CD8-positive, alpha-beta memory T cell (primary cell): ENCODE measurements at places on chromosomes 5 and 9. TPM values are rescaled to one million over a fixed set of nuclear protein-coding genes. Genes with fewer than 3 reads are reported as not detected.
A peak's percentile ranks its signal among the peaks of the same experiment; 100 is the strongest.

GRCh38 chr5:1538741-1539392, 15.1 kb upstream of the LPCAT1 start:
- peaks cover 26% of the 10 kb centered on the region for H3K4me1 ChIP-seq
- no peak overlapping the region for H3K4me3 ChIP-seq
- no peak overlapping the region for H3K27ac ChIP-seq
- H3K36me3 ChIP-seq, result no peaks in the 10 kb centered on the region

Gene NKD2
- 0.20 TPM for total RNA-seq

Gene SHOC1
- total RNA-seq, result not detected

DNA sequence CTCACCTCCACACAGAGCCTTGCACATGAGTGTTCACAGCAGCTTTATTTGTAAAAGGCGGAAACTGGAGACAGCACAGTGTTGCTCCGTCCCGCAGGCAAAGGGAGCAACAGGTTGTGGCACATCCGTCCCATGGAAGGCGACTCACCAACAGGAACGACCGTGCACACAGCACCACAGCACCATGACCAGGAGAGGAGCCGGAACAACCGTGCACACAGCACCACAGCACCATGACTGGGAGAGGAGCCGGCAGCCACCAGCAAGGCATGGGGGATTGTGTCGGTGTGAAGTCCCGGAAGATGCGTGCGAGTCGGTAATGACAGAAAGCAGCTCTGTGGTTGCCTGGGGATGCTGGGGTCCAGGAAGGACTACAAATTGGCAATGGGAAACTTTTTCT, 158.5 kb downstream of the C9orf50 start:
- no peaks in the 10 kb centered on the region for H3K36me3 ChIP-seq
- H3K4me3 ChIP-seq, result no peak overlapping the region
- H3K4me1 ChIP-seq, result peaks cover 35% of the 10 kb centered on the region

DNA sequence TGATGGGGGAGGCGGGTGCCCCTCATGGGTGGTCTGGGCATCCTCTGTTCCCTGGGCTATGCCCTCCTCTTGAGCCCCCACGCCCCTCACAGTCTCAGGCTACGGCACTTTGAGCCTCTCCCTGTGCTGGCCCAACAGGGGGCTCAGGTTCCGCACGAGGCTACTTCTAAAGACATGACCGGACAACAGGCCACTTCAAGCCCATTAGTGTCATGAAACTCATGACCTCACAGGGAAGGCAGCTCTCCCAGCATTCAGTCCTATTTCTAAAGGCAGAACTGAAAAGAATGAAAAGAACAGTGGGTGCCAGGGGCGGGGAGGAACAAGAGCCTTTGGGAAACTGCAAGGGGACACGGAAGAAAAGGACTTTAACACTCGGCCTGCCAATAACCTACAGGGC, 45.0 kb downstream of the COL23A1 start:
- H3K36me3 ChIP-seq, result no peaks in the 10 kb centered on the region
- H3K4me1 ChIP-seq, result no peaks in the 10 kb centered on the region
- H3K27ac ChIP-seq, result no peak overlapping the region
- no peak for DNase-seq
- H3K27me3 ChIP-seq, result no peaks in the 10 kb centered on the region

Gene KCNMB1
- total RNA-seq, result not detected

DNA sequence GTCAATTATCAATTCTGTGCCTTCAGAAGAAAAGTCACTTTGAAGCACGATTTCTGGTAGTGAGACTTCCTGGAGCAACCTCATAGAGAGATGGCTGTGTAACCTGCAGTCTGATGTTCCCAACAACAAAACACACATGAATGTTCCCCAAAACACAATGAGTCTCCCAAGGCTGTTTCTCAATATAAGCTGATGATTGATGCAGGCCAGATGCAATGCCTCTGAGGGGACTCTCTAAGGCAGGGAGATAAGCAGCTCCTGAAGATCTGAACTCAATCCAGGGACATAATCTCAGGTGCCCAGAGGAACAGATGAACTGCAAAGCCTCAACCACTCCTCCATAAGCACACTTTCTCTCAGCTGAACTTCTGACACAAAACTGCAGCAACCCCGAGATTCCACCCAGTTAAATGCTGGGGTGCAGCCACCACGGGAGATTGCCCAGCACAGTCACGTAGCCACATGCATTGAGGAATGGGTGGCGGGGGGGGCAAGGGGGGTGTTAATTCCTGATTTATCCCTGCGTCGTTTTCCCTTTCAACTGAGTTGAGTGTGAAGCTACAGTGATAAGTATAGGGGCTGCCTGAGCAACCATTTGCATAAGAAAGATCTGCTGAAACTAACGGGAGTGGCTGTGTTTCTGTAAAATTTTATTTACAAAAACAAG, 122.7 kb upstream of the RASEF start:
- no peaks in the 10 kb centered on the region for H3K4me1 ChIP-seq
- no peak overlapping the region for H3K4me3 ChIP-seq
- H3K27me3 ChIP-seq, result no peaks in the 10 kb centered on the region
- H3K36me3 ChIP-seq, result no peaks in the 10 kb centered on the region
- no peak overlapping the region for H3K27ac ChIP-seq
- no peak for DNase-seq

Gene ABO
- not detected for total RNA-seq

Gene FYB1
- total RNA-seq, result 84.2 TPM

Gene IRX1
- total RNA-seq, result not detected

Gene TSSK1B
- not detected for total RNA-seq

Gene RGS7BP
- total RNA-seq, result not detected

DNA sequence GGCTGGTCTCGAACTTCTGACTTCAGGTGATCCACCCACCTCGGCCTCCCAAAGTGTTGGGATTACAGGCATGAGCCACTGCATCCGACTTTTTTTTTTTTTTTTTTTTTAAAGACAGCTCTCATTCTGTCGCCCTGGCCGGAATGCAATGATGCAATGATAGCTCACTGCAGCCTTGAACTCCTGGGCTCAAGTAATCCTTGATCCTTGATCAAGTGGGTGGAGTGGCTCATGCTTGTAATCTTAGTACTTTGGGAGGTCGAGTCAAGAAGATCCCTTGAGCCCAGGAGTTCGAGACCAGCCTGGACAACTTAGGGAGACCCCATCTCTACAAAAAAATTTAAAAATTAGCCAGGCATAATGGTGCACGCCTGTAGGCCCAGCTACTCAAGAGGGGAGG, 8.1 kb downstream of the SEC24A start:
- H3K27ac ChIP-seq, result no peak overlapping the region
- no peak overlapping the region for H3K4me3 ChIP-seq
- H3K27me3 ChIP-seq, result no peaks in the 10 kb centered on the region
- peaks cover 6% of the 10 kb centered on the region for H3K36me3 ChIP-seq
- no peaks in the 10 kb centered on the region for H3K4me1 ChIP-seq
- no peak for DNase-seq

DNA sequence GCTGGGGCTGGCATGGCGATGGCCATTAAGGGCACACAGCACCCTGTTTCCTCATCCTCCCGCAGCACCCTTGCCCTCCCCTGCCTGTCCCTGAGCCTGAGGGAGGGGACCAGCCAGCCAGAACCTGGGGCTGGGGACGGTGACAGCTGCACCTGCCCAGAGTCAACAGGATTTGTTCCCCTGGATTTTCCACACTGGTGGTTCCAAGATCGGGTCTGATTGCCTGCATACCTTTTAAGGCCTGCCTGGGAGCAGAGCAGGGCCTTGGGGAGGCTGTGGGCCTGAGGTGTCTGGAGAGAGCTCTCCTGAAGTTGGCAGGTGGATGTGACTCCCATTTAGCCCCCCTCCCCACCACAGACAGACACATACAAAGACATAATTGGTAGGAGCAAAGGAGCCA, 61.0 kb upstream of the C5orf58 start:
- DNase-seq, result no peak
- no peak overlapping the region for H3K4me3 ChIP-seq
- no peaks in the 10 kb centered on the region for H3K27me3 ChIP-seq
- H3K27ac ChIP-seq, result no peak overlapping the region
- no peaks in the 10 kb centered on the region for H3K4me1 ChIP-seq
- no peaks in the 10 kb centered on the region for H3K36me3 ChIP-seq

- no peak overlapping the region for H3K4me3 ChIP-seq
- DNase-seq, result peak; percentile 57
- H3K27me3 ChIP-seq, result peaks cover 14% of the 10 kb centered on the region
- H3K27ac ChIP-seq, result no peak overlapping the region
Observed at GRCh38 chr5:1152156-1152555, 40.3 kb upstream of the SLC12A7 start.

- no peak for DNase-seq
- H3K4me1 ChIP-seq, result peaks cover 15% of the 10 kb centered on the region
- H3K27me3 ChIP-seq, result no peaks in the 10 kb centered on the region
- no peaks in the 10 kb centered on the region for H3K36me3 ChIP-seq
- no peak overlapping the region for H3K4me3 ChIP-seq
- H3K27ac ChIP-seq, result no peak overlapping the region
Observed at GRCh38 chr5:68405026-68405684, 189.6 kb downstream of the PIK3R1 start.

DNA sequence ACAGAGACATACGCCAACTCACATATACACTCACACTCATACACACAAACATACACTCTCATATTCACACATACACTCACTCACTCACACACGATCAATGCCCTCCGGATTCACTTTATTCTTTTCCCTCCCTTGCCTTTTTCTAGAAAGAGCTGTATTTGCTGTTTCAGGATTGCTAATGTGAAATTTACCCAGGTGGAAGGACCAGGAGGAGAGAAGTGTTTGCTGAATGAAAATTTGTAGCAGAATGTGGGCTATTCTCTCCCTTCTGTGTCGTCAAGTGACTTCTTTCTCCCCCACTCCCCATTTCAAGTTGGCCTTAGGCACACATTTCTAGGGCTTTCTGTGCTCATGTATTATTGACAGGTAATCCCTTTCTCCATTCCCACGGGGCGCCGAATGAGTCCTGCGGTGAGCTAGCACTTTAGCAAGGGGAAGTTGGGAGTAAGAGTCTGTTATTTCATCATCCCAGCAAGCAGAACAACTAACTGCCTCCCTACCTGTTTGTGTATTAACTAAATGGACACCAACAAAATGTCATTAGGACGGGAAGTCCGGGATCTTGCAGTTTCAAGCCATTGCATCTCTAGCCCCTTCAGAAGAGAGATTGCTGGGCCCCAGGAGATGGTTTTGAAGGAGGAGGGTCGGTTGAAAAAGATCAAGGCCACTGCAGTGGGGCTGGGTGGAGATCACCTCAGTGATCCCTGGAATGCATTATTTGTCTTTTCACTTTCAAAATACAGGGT, 97.1 kb upstream of the TAF11L2 start:
- no peaks in the 10 kb centered on the region for H3K36me3 ChIP-seq
- DNase-seq, result no peak
- H3K4me3 ChIP-seq, result no peak overlapping the region
- H3K27ac ChIP-seq, result no peak overlapping the region
- no peaks in the 10 kb centered on the region for H3K27me3 ChIP-seq

DNA sequence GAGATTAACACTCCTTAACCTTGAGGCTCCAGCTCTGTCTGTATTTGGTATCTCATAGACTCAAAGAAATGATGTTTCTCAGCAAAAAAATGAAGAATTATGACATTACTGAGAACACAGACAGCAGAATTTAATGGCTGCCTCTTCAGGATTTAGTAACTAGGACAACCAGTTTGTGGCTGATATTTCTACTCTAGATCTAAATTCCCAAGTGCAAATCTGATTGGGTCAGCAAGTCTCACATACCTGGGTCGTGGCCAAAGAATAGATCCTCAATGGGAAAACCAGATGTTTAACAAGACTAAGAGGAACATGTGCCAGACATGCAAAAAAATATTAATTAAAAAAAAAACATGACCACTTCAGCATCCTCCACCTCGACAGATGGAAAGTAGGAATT, 608.9 kb downstream of the DTWD2 start:
- no peak overlapping the region for H3K27ac ChIP-seq
- H3K27me3 ChIP-seq, result no peaks in the 10 kb centered on the region
- DNase-seq, result no peak
- H3K4me3 ChIP-seq, result no peak overlapping the region
- H3K36me3 ChIP-seq, result no peaks in the 10 kb centered on the region

- H3K36me3 ChIP-seq, result peaks cover 7% of the 10 kb centered on the region
- H3K27ac ChIP-seq, result peak within 1 kb of the TSS; percentile 46
Observed at GRCh38 chr9:34662526-34663302, at the start of gene CCL27. TSS of gene CCL27 (minus strand) at chr9:34662657. CDS start at chr9:34662633, 24 bp downstream.

DNA sequence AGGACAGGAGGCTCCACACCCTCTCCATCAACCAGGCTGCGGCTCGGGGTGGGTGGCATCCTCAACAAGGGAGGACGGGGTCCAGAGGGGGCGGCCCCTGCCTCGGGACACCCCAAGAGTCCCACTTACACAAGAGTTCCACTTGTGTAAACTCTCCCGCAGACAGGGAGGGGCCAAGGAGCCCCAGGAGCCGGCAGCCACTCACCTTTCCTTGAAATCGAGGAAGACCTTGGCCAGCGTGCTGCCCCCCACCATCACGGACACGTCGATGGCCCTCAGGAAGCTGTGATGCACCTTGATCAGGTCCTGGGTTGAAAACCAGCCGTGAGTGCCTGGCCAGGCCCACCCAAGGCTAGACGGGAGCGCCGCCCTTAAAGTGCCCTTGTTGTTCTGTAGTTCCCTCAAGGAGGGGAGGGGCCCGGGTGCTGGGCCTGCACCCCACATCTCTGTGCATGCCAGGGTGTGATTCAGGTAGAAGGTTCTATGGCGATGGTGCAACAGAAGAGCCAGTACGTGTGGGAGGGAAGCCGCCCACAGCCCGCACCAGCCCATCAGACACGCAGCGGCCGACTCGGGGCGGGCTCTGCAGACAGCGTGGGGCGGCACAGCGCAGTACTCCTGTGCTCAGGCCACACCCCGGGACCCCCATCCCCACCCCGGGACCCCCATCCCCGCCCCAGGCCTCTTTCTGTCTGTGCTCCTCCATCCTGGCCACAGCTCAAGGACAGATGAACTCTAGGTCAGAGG, 67.9 kb upstream of the SARDH start:
- no peaks in the 10 kb centered on the region for H3K4me1 ChIP-seq
- H3K27ac ChIP-seq, result no peak overlapping the region
- H3K36me3 ChIP-seq, result no peaks in the 10 kb centered on the region
- no peaks in the 10 kb centered on the region for H3K27me3 ChIP-seq

GRCh38 chr5:82754759-82755158, 322.4 kb downstream of the TMEM167A start:
- DNase-seq, result no peak
- H3K27me3 ChIP-seq, result no peaks in the 10 kb centered on the region
- H3K36me3 ChIP-seq, result no peaks in the 10 kb centered on the region
- no peak overlapping the region for H3K4me3 ChIP-seq
- no peaks in the 10 kb centered on the region for H3K4me1 ChIP-seq

Gene S100Z
- 0.48 TPM for total RNA-seq

Gene YTHDC2
- 28.3 TPM for total RNA-seq

GRCh38 chr9:137430723-137431415, 7.7 kb downstream of the NOXA1 start:
- H3K4me1 ChIP-seq, result no peaks in the 10 kb centered on the region
- no peaks in the 10 kb centered on the region for H3K27me3 ChIP-seq
- peak; percentile 42 for DNase-seq
- H3K27ac ChIP-seq, result no peak overlapping the region
- no peaks in the 10 kb centered on the region for H3K36me3 ChIP-seq

Gene PCDHA8
- total RNA-seq, result not detected

Gene PDE6A
- total RNA-seq, result not detected

DNA sequence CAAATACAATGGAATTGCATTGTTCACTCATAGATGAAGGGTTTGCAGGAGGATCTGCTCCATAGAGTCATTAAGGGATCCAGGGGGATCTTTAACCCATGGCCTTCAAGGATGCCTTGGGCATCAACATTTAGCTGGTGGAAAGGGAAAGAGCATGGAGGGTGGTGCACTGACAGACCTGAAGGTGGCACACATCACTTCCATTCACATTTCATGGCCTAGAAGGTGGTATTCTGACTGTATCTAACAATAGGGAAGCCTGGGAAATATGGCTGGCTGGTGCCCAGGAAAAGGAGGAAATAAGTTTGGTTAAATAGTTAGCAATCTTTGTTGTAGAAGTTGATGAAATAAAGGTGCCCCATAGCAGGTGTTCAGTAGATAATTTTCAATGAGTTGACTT, 230.2 kb downstream of the CD180 start:
- H3K27me3 ChIP-seq, result no peaks in the 10 kb centered on the region
- H3K4me1 ChIP-seq, result no peaks in the 10 kb centered on the region
- no peak overlapping the region for H3K4me3 ChIP-seq
- no peaks in the 10 kb centered on the region for H3K36me3 ChIP-seq
